ENCODE measurements at places on chromosomes 7 and 10. TPM values are rescaled to one million over a fixed set of nuclear protein-coding genes. Genes with fewer than 3 reads are reported as not detected.

DNA sequence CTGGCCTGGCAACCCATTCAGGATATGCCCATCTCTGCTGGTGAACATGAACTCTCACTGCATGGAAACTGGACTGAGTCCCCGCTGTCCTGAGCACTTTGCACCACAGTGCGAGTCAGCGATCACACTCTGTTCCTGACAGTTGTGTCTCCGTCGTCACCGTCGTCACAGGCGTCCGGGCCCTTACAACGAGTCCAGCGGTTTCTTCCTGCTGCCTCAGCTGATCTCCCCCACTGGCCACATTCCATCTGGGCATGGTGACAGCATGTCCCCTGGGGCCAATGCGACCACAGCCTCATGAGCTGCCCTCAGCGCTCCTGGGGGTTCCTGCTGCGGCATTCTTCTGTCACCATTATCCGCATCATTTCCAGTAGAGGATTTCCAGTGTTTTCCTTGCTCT is 76.8 kb upstream of the KLF6 start:
- DNase-seq, result no peak

GRCh38 chr10:74681917-74682627 is 144.3 kb upstream of the KAT6B start:
- DNase-seq, result no peak

Gene STEAP1B
- not detected for total RNA-seq

DNA sequence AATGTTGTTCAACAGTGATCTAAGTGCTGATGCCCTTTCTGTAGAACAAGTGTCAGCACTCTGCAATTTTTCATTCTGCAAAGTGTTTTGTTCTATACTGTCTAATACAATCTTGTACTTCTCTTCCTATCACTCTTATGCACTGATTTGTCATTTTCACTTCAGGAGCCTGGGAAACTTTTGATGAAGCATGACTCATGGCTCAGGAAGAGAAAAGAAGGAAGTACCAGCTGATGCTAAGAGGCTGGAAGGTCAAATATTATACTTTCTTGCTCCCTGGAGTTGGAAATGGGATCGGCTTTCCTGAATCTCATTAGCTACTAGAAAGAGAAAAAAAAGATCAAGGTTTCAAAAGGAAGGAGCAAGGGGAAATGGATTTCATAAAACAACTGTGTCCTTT is 45.8 kb downstream of the DGKI start:
- DNase-seq, result no peak

- DNase-seq, result no peak
Observed at GRCh38 chr10:112677689-112678088, 230.7 kb downstream of the VTI1A start.

DNA sequence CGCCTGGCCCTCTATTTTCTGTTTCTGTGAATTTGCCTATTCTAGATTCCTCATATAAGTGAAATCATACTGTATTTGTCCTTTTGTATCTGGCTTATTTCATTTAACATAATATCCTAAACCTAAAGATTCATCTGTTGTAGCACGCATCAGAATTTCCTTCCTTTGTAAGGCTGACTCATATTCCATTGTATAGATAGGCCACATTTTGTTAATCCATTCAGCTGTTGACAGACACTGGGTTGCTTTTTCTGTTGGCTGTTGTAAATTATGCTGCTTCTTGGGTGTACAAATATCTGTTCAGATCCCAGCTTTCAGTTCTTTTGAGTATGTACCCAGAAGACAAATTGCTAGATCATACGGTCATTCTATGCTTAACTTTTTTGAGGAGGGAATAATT is 28.8 kb upstream of the CUL1 start:
- no peak for DNase-seq

DNA sequence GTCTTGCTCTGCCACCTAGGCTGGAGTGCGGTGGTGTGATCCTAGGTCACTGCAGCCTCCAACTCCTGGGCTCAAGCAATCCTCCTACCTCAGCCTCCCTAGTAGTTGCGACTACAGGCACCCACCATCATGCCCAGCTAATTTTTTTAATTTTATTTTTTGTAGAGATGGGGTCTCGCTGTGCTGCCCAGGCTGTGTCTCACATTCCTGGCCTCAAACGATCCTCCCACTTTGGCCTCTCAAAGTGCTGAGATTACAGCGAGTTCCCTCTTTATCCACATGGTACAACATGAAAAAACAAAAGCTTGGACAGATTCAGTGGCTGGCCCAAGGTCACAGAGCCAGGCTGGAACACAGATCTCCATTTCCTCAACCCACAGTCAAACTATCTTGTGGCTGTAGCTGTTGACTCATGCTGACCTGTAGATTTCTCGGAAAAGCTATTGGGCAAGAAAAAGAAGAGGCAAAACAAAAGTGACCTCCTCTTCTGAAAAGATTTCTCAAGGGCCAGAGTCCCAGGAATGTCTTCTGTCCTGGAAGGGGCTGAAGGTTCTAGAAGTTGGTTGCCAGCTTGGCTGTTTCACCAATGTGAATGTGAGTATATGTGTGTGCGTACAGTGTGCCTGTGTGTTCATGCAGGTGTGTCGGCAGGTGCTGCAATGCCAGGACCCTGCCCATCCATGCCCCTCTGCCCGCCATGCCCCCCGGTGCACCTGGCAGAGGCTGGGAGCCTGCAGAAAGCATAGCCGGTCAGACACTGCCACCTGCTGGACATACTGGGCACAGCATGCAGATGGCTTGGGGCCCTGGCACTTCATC is 28.4 kb downstream of the TMEM130 start:
- peak; percentile 91 for DNase-seq

- DNase-seq, result no peak
Observed at GRCh38 chr7:128059143-128059988, 28.1 kb upstream of the LRRC4 start.

DNA sequence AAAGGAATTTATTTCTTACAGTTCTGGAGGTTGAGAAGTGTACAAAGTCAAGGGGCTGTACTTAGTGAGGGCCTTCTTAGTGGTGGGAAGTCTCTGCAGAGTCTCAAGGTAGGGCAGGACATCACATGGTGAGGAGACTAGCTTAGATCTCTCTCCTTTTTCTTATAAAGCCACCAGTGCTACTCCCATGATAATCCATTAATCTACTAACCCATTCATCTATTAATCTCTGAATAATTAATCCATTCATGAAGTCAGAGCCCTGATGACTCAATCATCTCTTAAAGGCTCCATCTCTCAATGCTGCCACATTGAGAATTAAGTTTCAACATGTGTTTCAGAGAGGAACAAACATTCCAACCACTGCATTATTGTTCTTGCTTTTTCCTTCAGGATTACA is 64.4 kb upstream of the CSTF2T start:
- DNase-seq, result no peak

DNA sequence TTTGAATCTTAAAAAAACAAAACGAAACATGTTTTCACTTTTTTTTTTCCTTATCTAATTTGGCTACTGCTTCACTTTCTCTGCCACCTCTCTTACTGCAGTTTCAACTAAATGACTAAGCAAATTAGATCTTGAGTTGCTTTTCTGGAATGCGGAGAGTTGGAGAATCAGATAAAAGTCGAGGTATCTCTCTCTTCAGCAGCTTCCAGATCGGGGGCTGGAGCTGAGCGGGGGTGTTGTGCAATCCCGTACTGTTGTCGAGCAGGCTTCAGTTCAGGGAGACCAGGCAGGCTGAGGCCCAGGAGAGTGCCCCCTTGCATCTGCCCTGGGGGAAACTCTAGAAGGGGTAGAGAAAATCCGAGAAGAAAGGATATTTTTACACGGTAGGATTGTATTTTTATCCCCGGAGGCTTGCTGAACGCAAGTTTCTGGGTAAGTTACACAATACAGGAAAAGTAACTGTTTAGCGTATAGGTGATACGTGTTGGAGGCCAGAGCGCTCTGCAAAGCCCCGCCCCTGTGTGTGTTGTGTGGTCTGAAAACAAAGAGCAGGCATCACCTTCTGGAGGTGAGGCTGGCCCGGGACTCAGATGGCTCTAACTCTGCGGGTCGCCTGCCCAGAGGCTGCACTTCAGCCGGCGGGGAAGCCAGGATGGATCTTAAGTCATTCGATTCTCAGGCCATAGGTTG is 116.6 kb downstream of the KLF6 start:
- no peak for DNase-seq

GRCh38 chr7:8115547-8116402 is 146.2 kb downstream of the ICA1 start:
- peak; percentile 62 for DNase-seq

GRCh38 chr10:119910689-119911088 is 18.2 kb downstream of the SEC23IP start:
- no peak for DNase-seq

GRCh38 chr10:43395571-43396060 is 13.4 kb downstream of the HNRNPF start:
- DNase-seq, result no peak

Gene CPN1
- total RNA-seq, result not detected

DNA sequence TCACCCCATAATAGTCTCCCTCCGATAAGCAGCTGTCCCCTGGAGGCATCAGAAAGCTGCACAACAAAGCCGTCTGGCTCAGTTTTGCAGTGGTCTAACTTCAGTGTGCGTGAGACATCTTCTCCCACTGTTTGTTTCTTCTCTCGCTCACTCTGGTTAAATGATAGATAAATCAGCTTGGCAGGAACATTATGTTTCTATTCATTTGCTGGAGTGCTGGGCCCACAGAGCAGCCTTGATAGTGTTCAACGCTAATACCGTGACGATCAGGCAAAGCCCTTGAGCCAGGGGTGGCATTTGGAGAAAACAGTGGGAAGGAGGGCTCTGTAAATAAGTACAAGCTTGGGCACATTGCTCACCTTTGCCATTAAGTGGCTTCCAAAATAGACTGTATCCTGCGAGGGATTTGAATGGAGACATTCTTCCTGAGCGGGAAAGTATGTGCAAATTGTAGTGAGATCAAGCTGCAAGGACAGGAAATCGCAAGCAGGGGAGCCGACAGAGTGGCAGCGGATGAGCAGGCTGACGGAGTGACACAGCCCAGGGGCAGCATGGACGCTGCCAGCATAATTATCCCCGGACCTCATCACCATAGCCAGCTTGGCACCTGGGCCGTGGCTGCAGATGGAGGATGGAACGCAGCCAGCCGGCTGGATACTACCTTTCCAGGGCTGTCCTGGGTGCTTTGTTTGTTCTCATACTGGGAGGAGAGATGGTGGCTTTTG is 256.8 kb upstream of the FZD8 start:
- DNase-seq, result no peak

DNA sequence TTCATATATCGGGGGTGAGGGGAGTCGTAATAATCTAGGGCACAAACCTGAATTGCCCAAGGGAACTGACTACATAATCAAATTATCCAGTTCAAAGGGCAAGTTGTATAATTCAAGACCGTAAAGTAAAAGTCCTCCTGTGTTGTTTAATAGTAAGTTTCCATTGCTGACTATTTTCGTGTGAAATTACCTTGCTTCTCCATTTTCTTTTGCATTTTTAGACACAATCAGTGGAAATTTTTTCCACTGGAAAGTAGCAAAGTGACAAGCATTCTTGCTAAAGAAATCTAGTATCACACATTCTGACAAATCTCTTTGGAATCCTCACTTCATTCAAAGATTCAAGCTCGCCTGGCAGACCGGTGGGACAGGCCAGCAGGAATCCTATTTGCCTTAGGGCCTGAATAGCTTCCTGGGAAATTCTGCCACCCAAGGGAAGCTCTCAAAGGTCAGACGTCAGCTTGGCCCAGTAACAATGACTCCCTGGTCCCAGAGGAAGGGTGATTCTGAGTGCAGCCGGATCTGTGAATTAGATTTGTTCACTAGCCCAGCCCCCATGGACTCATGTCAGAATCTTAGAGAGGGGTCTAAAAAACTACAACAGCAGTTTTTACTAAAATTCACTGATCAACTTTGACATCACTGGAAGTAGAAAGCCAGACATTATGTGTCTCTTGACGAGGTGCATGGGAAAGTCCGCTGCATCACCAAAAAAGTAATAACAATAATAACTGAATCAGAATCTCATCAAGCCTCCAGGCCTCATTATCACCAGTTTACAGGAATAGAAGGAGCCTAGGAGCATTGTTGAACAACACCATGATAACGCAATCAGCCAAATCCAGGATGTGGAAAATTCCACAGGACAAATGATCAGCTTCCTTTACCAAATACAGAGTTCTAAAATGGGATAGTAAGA is 161.0 kb downstream of the SKIDA1 start:
- DNase-seq, result no peak

GRCh38 chr7:29843726-29844125 is 37.4 kb downstream of the WIPF3 start:
- DNase-seq, result no peak

DNA sequence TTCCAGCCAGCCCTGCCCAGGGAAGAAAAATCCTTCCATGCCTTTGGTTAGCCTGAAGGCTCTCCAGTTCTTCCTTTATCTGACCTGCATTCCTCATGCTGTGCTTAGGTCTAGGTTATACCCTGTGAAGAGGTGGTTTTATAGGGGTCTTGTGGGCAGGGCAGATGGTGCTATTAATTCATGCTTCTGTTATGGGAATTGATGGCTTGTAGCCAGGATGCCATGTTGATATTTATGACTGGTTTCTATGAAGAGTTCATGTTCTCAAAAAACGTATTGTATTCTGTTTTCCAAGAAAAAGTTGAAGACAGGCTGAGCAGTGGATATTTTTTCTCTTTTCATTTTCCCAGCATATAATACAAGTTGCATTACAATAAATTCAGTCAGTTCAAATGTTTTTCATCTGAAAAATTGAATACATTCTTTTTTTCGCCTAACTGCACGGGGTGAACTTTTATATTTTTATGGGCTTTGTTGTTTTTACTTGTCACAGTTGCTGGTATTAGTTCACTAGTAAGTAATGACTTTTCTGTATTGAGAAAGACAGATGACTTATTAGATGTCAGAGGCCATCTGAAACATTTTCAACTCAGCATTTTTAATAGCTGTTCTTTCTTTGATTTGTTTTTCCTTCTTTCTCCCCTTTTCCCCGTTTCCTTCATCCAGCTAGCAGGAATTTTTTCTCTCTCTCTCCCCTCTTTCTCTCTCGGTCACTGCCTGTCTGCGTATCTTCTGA is 322.8 kb downstream of the LRMDA start:
- DNase-seq, result no peak

Gene IGFBP3
- not detected for total RNA-seq

Gene MAPK8
- total RNA-seq, result 6.7 TPM

Gene LEP
- not detected for total RNA-seq

Gene TRPV6
- total RNA-seq, result 0.07 TPM

GRCh38 chr10:33117230-33117629 is 159.2 kb upstream of the ITGB1 start:
- no peak for DNase-seq

DNA sequence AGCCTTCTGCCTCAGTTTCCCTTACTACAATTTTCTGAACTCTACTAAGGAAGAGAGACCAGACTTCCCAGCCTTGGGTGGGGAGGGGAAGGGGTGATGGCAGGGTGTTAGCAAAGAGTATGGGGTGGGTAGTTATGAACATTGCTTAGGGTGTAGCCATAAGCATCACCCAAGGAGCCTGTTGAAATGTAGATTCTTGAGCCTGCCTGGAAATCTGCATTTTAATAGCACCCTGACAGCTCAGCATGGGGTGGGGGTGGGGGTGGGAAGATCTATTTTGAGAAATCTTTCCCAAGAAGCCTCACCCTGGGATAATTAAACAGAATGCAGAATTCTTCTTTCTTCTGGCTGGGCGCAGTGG is 164.8 kb downstream of the NRF1 start:
- DNase-seq, result no peak

All from Karpas-422 (cell line).